ENCODE measurements at places on chromosomes 6 and 20. TPM values are rescaled to one million over a fixed set of nuclear protein-coding genes. Genes with fewer than 3 reads are reported as not detected.

GRCh38 chr6:37725957-37726356, 28.3 kb upstream of the MDGA1 start:
- no peak overlapping the region for H3K27ac ChIP-seq
- H3K36me3 ChIP-seq, result no peaks in the 10 kb centered on the region
- no peaks in the 10 kb centered on the region for H3K27me3 ChIP-seq
- H3K4me1 ChIP-seq, result no peaks in the 10 kb centered on the region
- no peak for DNase-seq

DNA sequence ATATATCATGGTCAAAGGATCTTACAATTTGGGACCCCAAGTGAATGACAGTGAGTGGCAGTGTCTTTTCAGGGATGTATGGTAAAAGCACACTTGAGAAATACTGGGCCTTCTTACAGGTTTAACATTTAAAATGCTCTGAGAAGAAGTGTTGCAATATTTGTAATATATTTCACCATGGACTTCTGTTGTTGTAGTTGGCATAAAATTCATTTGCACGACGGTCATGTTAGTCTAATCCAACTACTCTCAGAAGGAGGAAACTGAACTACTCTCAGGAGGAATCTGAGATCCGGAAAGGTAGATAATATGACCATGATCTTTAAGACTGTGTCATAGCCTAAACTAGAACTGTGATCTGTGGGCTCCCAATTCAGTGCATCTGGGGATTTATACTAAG, 700.1 kb downstream of the HDGFL1 start:
- H3K27me3 ChIP-seq, result no peaks in the 10 kb centered on the region
- H3K4me1 ChIP-seq, result no peaks in the 10 kb centered on the region
- no peak for DNase-seq
- H3K36me3 ChIP-seq, result no peaks in the 10 kb centered on the region
- H3K4me3 ChIP-seq, result no peak overlapping the region

GRCh38 chr6:136685540-136686108, 106.7 kb downstream of the MAP3K5 start:
- no peaks in the 10 kb centered on the region for H3K36me3 ChIP-seq
- no peak overlapping the region for H3K27ac ChIP-seq
- no peaks in the 10 kb centered on the region for H3K4me1 ChIP-seq
- no peaks in the 10 kb centered on the region for H3K27me3 ChIP-seq
- no peak for DNase-seq

DNA sequence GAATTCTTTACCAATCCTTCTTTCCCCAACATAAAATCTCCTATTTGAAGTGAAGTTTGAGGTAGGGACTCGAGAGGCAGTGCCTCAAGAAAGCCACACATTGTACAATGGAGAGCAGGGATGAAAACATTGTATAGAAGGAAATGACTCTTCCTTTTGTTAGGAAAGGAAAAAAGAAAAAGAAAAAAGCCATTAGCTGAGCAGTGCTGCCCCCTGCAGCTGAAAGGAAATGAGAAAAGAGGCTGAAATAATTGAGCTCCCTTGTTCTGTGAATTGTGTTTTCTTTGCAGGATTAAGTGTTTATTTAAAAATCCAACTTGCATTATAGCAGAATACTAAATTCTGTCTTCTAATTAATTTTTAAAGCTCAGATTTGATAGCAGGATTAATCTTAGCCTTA, 162.9 kb upstream of the SASH1 start:
- no peaks in the 10 kb centered on the region for H3K4me1 ChIP-seq
- H3K36me3 ChIP-seq, result no peaks in the 10 kb centered on the region
- H3K27me3 ChIP-seq, result no peaks in the 10 kb centered on the region
- no peak overlapping the region for H3K4me3 ChIP-seq
- H3K27ac ChIP-seq, result no peak overlapping the region

DNA sequence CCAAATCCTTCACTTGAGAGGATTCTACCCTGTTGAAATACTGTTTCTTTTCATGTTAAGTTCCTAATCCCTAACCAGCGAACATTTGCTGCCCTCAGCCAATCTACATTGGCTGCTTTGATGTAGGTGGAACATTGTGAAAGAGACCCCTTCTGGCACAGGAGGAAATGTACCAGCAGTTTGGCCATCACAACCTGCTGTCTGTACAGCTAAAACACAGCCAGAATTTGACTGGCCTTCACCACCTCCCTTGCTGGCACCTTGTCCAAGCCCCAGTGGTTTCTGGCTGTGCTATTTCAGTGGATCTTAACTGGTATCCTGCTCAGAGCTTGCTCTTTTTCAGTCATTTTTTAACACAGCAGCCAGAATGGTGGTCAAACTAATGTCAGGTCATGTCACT, 202.1 kb upstream of the EPHA7 start:
- DNase-seq, result no peak
- H3K36me3 ChIP-seq, result no peaks in the 10 kb centered on the region
- H3K4me1 ChIP-seq, result no peaks in the 10 kb centered on the region
- no peaks in the 10 kb centered on the region for H3K27me3 ChIP-seq
- no peak overlapping the region for H3K4me3 ChIP-seq

- H3K4me3 ChIP-seq, result no peak overlapping the region
- no peak overlapping the region for H3K27ac ChIP-seq
- no peaks in the 10 kb centered on the region for H3K27me3 ChIP-seq
- no peak for DNase-seq
These were observed 94.6 kb downstream of the TFAP2B start for GRCh38 chr6:50913105-50913770.

GRCh38 chr20:56815796-56816195, 186.7 kb downstream of the TFAP2C start:
- peaks cover 23% of the 10 kb centered on the region for H3K4me1 ChIP-seq
- H3K27ac ChIP-seq, result peak overlapping the region; percentile 29
- no peaks in the 10 kb centered on the region for H3K36me3 ChIP-seq
- H3K4me3 ChIP-seq, result peak overlapping the region; percentile 18

DNA sequence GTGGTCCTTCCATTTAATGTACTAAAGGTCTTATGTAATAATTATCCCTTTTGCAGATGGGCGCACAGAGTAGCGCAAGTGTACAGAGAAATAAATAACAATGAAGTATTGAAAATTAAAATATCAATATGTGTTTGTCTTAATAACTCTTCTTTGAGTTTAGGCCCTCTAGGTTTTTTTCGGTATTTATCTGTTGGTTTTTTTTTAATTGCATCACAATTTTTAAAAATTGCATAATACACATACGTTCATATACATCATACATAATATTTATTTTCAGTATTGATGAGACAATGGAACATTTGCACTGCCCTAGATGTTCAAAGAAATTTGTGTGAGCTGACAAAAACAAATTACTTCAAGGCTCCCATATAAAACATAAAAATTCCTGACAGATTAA, 15.1 kb downstream of the ADGRB3 start:
- no peak overlapping the region for H3K27ac ChIP-seq
- H3K4me1 ChIP-seq, result peaks cover 2% of the 10 kb centered on the region
- no peaks in the 10 kb centered on the region for H3K27me3 ChIP-seq
- DNase-seq, result no peak
- H3K36me3 ChIP-seq, result no peaks in the 10 kb centered on the region

DNA sequence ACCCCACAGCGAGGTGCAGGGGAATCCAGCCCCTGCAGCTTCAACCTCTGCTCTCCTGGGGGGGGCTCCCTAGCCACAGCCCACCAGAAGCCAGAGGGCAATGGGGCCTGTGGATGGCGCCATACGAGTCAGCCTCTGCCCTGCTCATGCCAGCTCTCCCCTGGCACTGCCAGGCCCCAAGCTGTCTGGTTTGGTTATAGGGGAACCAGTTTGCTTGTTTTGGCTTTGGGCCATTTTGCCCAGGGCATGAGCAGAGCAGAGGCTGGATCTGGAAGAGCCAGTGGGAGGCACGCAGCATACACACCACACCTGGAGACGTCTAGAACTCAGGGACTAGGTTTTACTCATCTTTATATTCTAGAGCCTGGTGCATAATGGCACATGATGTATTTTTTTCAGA, 66.7 kb upstream of the SLC22A16 start:
- no peaks in the 10 kb centered on the region for H3K27me3 ChIP-seq
- no peak overlapping the region for H3K4me3 ChIP-seq
- H3K36me3 ChIP-seq, result no peaks in the 10 kb centered on the region
- DNase-seq, result no peak
- H3K27ac ChIP-seq, result peak overlapping the region; percentile 61

- H3K4me1 ChIP-seq, result no peaks in the 10 kb centered on the region
- no peak overlapping the region for H3K4me3 ChIP-seq
- H3K27me3 ChIP-seq, result no peaks in the 10 kb centered on the region
- H3K27ac ChIP-seq, result no peak overlapping the region
- no peaks in the 10 kb centered on the region for H3K36me3 ChIP-seq
These were observed 110.9 kb downstream of the ZFAND3 start for GRCh38 chr6:37930288-37930971.

- H3K4me1 ChIP-seq, result peaks cover 6% of the 10 kb centered on the region
- no peak for DNase-seq
- no peak overlapping the region for H3K4me3 ChIP-seq
- H3K36me3 ChIP-seq, result no peaks in the 10 kb centered on the region
- no peak overlapping the region for H3K27ac ChIP-seq
These were observed 18.2 kb downstream of the KIF25 start for GRCh38 chr6:168015482-168016175.

GRCh38 chr6:112007805-112008204, 46.1 kb upstream of the CCN6 start:
- no peaks in the 10 kb centered on the region for H3K27me3 ChIP-seq
- no peak overlapping the region for H3K4me3 ChIP-seq
- DNase-seq, result no peak
- H3K36me3 ChIP-seq, result no peaks in the 10 kb centered on the region

- H3K4me1 ChIP-seq, result no peaks in the 10 kb centered on the region
- no peak overlapping the region for H3K27ac ChIP-seq
- no peaks in the 10 kb centered on the region for H3K27me3 ChIP-seq
- no peak for DNase-seq
- H3K4me3 ChIP-seq, result no peak overlapping the region
These were observed 211.5 kb downstream of the TMEM200A start for GRCh38 chr6:130577178-130577919.

DNA sequence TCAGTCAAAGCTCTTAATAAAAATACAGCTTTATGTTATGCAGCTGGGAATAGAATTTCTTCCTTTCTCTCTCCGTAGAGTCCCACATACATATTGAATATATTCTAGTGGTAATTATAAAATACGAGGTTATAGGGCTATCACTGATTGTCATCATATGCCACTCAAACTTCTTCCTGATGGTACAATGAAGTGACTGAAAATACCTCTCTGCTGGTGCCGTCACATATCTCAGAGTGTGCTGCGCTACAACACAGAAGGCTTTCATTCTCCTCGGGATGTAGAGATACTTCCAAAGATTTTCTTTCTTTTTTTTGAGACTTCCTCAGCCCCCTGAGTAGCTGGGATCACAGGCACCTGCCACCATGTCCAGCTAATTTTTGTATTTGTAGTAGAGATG, 249.9 kb downstream of the BTBD9 start:
- no peak overlapping the region for H3K4me3 ChIP-seq
- no peak overlapping the region for H3K27ac ChIP-seq
- H3K4me1 ChIP-seq, result peaks cover 8% of the 10 kb centered on the region
- no peaks in the 10 kb centered on the region for H3K36me3 ChIP-seq
- H3K27me3 ChIP-seq, result no peaks in the 10 kb centered on the region
- no peak for DNase-seq

DNA sequence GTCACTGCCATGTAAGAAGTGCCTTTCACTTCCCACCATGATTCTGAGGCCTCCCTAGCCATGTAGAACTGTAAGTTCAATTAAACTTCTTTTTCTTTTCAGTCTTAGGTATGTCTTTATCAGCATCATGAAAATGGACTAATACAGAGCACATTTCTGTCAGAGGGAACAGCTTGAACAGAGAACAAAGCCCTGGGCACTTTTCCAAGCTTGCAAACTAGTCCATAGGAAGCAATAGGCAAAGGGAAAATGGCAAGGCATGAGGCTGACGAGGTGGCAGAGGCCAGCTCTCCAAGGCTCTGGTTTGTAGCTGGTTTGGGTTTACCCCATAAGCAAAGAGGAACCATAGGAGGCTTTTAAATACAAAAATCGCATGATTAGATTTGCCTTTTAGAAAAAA, 185.1 kb upstream of the HDDC2 start:
- no peak overlapping the region for H3K4me3 ChIP-seq
- H3K27ac ChIP-seq, result no peak overlapping the region
- H3K27me3 ChIP-seq, result no peaks in the 10 kb centered on the region
- no peaks in the 10 kb centered on the region for H3K4me1 ChIP-seq
- DNase-seq, result no peak

GRCh38 chr6:148590883-148591282, 155.9 kb upstream of the UST start:
- no peaks in the 10 kb centered on the region for H3K27me3 ChIP-seq
- peaks cover 6% of the 10 kb centered on the region for H3K4me1 ChIP-seq
- no peak for DNase-seq
- H3K4me3 ChIP-seq, result no peak overlapping the region
- no peak overlapping the region for H3K27ac ChIP-seq

DNA sequence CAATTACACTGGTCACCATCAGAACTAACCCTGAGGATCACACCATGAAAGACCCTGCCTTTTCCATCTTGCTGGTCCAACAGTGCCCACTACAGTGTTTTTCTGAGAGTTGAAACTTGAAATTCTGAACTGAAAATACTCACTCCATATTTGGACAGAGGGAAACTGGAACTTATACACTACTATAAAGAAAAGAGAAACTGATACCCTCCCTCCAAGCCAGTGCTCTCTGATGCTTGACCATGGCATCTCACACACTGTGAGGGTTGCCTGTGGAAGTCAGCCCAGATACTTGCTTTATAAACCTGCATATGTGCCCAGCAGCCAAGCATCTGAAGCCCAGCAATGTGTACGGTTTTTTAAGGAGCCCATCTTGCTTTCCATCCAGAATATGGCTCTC, 108.7 kb downstream of the FOXA2 start:
- H3K27me3 ChIP-seq, result peaks cover 4% of the 10 kb centered on the region
- no peaks in the 10 kb centered on the region for H3K36me3 ChIP-seq
- no peak overlapping the region for H3K4me3 ChIP-seq
- no peak overlapping the region for H3K27ac ChIP-seq
- H3K4me1 ChIP-seq, result no peaks in the 10 kb centered on the region

DNA sequence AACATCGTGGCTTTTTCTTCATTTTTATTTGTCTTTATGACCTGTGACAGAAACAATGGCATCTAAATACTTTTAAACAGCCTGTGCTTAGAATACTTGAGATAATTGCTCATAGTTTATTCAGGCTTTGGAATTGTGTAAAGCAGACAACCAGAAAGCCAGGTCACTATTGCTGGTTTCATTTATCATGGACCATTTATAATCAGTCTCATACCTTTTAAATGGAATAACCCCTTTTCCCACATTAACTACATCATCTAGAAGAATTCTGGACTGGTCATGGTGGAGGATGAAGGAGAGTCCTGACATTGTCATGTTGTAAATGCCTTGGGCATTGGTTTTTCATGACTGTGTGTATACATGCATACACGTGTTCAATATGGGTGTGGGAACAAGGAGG, 661.5 kb downstream of the EPM2A start:
- DNase-seq, result no peak
- no peaks in the 10 kb centered on the region for H3K4me1 ChIP-seq
- no peak overlapping the region for H3K4me3 ChIP-seq
- H3K27me3 ChIP-seq, result no peaks in the 10 kb centered on the region
- no peak overlapping the region for H3K27ac ChIP-seq

- H3K4me3 ChIP-seq, result no peak overlapping the region
- DNase-seq, result no peak
- H3K4me1 ChIP-seq, result peaks cover 9% of the 10 kb centered on the region
- no peaks in the 10 kb centered on the region for H3K27me3 ChIP-seq
- no peaks in the 10 kb centered on the region for H3K36me3 ChIP-seq
These were observed 23.5 kb downstream of the CARMIL1 start for GRCh38 chr6:25302677-25303128.

PTCRA gene
- total RNA-seq, result not detected

LHFPL5 gene
- total RNA-seq, result not detected

VIP gene
- 0.48 TPM for total RNA-seq

PPIL1 gene
- total RNA-seq, result 16.6 TPM

KLHDC3 gene
- total RNA-seq, result 86.1 TPM
